Activated CD4-positive, alpha-beta T cell treated with anti-CD3 and anti-CD28 coated beads for 36 hours (primary cell): ENCODE measurements at places on chromosomes 3 and 15. TPM values are rescaled to one million over a fixed set of nuclear protein-coding genes. Genes with fewer than 3 reads are reported as not detected.

DNA sequence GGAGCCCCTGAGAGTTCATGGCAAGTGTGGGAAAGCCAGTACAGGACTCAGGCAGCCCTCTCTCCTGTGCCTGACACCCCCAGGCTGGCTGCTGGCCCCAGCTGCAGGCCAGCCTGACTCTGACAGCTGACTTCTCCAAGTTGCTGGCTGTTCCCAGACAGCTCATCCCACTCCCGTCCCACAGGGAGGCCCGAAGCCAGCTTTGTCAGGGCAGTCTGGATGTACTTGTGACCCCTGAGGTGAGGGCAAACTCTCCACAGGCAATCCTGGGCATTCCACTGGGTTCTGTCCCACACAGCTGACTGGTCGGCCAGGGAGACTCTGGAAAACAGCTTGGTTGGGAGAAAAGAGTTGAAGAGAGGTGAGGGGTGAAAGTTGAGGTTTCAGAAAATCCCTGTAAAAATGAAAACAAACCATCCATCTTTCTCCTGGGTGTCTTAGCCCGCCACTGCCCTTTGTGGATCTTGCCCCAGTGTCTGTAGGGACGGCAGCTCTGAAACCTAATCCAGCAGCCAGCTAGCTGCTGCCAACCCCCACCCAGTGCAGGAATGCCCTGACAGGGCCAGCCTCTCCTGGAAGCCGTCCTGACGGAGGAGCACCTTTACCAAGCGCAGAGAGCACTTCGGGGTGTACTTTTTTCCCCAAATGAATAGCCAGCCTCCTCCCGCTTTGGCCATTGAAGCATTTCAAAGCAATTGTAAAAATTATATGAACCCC, 87.9 kb downstream of the DNAJB8 start:
- no peaks in the 10 kb centered on the region for H3K4me1 ChIP-seq
- H3K36me3 ChIP-seq, result peaks cover 1% of the 10 kb centered on the region
- no peaks in the 10 kb centered on the region for H3K27me3 ChIP-seq
- H3K27ac ChIP-seq, result no peak overlapping the region

GRCh38 chr3:196097373-196098154, 15.7 kb upstream of the TFRC start:
- H3K4me1 ChIP-seq, result peaks cover 20% of the 10 kb centered on the region
- no peaks in the 10 kb centered on the region for H3K27me3 ChIP-seq
- DNase-seq, result peak; percentile 48
- H3K27ac ChIP-seq, result no peak overlapping the region
- H3K4me3 ChIP-seq, result no peak overlapping the region

ARL6IP5 gene
- 60.4 TPM for total RNA-seq

- H3K27me3 ChIP-seq, result no peaks in the 10 kb centered on the region
- no peak overlapping the region for H3K27ac ChIP-seq
- H3K4me1 ChIP-seq, result no peaks in the 10 kb centered on the region
- no peak overlapping the region for H3K4me3 ChIP-seq
- no peak for DNase-seq
Measured at GRCh38 chr15:87563869-87564268, 692.7 kb downstream of the NTRK3 start.

GOLGA8S gene
- total RNA-seq, result not detected

CNTN6 gene
- not detected for total RNA-seq

DNA sequence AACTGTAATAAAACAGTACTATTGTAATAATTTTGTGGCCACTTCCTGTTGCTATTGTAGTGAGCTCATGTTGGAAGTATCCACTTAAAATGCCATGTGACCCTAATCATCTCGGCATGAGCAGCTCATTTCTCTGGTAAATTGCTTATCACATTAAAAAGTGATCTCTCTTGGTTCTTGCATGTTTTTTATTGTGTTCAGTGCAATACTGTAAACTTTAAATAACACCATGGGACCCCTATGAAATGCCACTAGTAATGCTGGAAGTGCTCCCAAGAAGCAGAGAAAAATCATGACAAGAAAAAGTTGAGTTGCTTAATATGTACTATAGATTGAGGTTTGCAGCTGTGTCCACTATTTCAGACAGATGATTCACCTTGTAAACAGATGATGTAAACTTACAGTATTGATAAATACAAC, 45.6 kb downstream of the NMD3 start:
- H3K27me3 ChIP-seq, result no peaks in the 10 kb centered on the region
- no peak for DNase-seq
- H3K4me1 ChIP-seq, result peaks cover 10% of the 10 kb centered on the region
- no peak overlapping the region for H3K27ac ChIP-seq
- peaks cover 24% of the 10 kb centered on the region for H3K36me3 ChIP-seq
- no peak overlapping the region for H3K4me3 ChIP-seq

MESP2 gene
- 0.30 TPM for total RNA-seq

DNA sequence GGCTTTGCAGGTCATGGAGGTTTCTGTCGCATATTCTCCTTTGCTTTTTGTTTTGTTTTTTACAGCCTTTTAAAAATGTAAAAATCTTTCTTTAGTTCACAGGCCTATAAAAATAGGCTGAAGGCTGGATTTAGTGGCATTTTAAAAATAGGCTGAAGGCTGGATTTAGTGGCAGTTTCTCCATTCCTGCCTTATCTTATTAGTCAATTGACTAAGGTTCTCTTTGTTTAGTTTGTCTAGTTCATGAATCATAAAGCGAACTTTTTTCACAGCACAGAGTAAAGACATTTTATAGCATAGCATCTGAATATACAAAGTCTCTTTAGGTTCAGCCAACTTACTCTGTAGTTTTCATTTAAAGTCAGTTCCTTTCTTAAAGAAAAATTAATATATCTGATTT, 31.4 kb downstream of the AP4E1 start:
- no peak for DNase-seq
- H3K4me3 ChIP-seq, result no peak overlapping the region
- no peak overlapping the region for H3K27ac ChIP-seq
- H3K4me1 ChIP-seq, result no peaks in the 10 kb centered on the region

PP2D1 gene
- total RNA-seq, result not detected

- peak; percentile 67 for DNase-seq
- no peak overlapping the region for H3K27ac ChIP-seq
- peaks cover 10% of the 10 kb centered on the region for H3K4me1 ChIP-seq
- H3K4me3 ChIP-seq, result no peak overlapping the region
- no peaks in the 10 kb centered on the region for H3K36me3 ChIP-seq
Measured at GRCh38 chr3:121748680-121749275, 763 bp downstream of the GOLGB1 start.

SLC25A36 gene
- total RNA-seq, result 62.3 TPM

- H3K36me3 ChIP-seq, result peaks cover 28% of the 10 kb centered on the region
- DNase-seq, result peak; percentile 87
- H3K4me1 ChIP-seq, result peaks cover 41% of the 10 kb centered on the region
- H3K27me3 ChIP-seq, result no peaks in the 10 kb centered on the region
- no peak overlapping the region for H3K27ac ChIP-seq
- H3K4me3 ChIP-seq, result no peak overlapping the region
Measured at GRCh38 chr15:67100801-67101581, 35.6 kb downstream of the SMAD3 start.

SPATA12 gene
- not detected for total RNA-seq

DNA sequence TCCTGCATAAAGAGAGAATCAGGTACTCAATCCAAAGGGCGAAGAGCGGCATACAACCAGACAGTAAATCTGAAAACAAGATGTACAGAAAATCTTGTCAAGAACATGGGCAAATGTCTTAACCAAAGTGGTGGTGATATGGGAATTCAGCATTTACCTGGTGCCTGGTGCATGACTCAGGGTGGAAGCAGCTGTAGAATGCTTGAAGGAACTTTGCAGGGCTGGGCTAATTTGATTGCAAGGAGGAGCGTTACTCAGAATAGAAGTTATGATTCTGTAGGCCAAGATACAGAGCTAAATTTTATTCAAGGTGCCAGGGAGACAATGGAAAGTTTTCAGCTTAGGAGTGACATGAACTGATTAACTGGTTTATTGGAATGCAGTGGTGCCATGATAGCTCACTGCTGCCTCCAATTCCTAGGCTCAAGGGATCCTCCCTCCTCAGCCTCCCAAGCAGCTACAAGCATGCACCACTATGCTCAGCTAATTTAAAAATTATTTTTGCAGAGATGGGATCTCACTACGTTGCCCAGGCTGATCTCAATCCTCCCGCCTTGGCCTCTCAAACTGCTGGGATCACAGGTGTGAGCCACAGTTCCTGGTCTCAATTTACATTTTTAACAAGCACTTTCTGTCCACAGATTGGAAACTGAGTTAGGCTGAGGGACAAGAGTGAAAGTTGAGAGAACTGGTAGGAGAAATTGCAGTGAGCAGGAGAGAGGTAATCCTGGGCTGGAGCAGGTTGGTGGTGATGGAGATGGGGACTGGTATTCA, 91.5 kb upstream of the TBC1D5 start:
- no peaks in the 10 kb centered on the region for H3K36me3 ChIP-seq
- H3K27ac ChIP-seq, result no peak overlapping the region
- H3K4me3 ChIP-seq, result no peak overlapping the region

GRCh38 chr15:48929661-48930060, 34.1 kb downstream of the SHC4 start:
- H3K4me1 ChIP-seq, result peaks cover 58% of the 10 kb centered on the region
- peak overlapping the region; percentile 81 for H3K27ac ChIP-seq
- no peak overlapping the region for H3K4me3 ChIP-seq
- DNase-seq, result no peak

DNA sequence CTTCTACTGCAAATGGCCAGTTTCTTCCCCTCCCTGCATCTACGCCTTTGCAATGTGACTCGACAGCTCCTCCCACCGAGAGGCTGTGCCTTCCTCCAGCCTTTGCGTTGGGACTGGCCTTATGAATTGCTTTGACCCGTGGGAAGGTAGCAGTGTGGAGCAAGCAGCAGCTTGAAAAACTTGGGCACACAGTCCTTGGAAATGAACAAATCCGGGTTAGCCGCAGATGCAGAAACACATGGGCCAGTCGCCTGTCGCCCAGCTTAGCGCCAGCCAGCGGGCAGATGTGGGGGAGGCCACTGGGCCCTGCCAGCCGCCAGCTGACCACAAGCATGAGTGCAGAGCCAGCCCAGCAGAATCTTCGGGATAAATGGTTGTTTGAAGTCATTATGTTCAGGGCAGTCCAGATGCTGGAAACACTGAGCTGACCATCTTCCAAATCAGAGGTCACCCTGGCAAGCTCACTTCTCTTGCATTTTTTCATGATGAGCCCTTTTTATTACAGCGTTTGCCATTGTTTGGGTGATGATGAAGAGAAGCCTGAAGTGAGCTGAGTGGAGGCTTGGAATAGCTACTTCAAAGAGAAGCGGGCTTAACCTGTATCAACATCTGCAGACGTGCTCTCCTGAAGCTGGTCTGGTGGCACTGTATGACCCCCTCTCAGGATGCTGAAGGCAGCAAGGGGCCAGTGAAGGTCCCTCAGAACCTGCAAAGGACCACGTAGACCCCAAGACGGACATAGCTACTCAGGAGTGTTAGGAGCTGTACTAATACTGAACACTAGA, 9.8 kb downstream of the SELENOS start:
- peaks cover 2% of the 10 kb centered on the region for H3K4me1 ChIP-seq
- no peak overlapping the region for H3K4me3 ChIP-seq
- peaks cover 16% of the 10 kb centered on the region for H3K36me3 ChIP-seq
- DNase-seq, result no peak
